Occipital lobe (tissue), 3 donors: ENCODE measurements at places on chromosomes 16 and 17.

DNA sequence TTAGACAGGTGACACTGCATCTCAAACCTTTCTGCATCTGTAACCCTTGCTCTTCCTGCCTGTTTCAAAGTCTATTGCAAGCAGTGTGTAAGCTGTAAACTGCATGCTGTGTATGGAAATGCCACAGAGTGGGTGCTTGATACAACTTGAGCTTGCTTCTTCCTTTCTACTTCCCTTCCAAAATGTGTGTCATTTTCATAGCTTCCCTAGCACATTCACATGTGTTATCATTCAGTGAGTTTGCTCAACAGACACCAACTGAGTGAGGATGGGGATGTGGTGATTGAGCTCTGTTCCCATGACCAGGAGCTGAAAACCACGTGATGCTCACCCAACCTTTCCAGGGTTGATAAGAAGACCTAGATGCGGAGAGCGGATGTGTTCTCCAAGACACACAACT is 111.1 kb downstream of the VAT1L start:
- DNase-seq: no peak

DNA sequence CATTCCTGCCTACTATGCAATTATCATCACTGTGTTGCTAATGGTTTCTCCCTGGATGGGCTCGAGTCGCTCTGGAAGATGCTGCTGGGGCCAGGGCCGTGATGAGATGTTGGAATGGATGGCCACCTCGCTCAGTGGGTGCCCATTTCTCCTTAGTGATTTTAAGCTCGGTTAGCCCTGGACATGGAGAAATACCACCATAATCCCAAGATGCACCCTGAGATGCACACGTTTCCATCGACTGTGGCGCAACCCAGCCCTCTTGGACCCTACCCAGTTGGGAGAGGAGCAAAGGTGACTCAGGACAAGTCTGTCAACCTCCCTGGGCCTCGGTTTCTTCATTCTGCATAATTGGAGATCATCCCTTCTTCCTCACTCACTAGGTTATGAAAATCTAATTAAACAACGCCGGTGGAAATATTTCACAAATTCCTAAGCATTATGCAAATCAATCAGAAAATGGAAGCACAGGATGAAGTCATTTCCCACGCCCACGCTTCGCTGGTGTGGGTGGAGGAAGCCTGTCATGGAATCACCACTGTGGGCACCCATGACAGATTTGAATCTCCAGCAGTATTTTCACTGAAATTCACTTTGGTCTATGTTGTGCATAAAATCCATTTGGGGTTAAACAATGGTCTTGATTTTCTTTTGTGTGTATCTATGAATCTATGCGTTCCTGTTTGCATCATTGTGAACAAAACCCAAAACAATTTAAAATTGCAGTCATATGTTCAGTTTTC is 195.2 kb downstream of the AXIN2 start:
- no peak for DNase-seq

GRCh38 chr16:57764341-57765159 is 29.0 kb downstream of the KATNB1 start:
- no peak for DNase-seq

DNA sequence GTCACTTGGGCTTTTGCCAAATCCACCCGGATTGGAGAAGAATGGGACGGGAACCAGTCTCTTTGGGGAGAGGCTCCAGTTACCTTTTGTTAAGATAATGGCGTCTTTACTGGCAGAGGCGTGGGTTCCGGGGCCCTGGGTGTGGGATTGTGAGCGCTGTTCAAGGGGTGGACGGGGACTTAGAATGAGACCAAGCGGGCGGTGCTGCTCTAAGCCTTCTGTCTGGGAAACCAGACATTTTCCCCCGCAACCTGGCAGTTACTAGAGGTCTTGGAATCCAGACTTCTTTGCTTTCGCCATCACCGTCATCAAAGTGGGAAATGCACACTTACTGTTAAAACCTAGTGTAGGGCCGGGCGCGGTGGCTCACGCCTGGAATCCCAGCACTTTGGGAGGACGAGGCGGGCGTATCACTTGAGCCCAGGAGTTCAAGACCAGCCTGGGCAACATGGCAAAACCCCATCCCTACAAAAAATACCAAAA is 706 bp downstream of the TEN1 start:
- DNase-seq: no peak

GRCh38 chr17:38915639-38915995 is 9.8 kb upstream of the LASP1NB start:
- no peak for DNase-seq

DNA sequence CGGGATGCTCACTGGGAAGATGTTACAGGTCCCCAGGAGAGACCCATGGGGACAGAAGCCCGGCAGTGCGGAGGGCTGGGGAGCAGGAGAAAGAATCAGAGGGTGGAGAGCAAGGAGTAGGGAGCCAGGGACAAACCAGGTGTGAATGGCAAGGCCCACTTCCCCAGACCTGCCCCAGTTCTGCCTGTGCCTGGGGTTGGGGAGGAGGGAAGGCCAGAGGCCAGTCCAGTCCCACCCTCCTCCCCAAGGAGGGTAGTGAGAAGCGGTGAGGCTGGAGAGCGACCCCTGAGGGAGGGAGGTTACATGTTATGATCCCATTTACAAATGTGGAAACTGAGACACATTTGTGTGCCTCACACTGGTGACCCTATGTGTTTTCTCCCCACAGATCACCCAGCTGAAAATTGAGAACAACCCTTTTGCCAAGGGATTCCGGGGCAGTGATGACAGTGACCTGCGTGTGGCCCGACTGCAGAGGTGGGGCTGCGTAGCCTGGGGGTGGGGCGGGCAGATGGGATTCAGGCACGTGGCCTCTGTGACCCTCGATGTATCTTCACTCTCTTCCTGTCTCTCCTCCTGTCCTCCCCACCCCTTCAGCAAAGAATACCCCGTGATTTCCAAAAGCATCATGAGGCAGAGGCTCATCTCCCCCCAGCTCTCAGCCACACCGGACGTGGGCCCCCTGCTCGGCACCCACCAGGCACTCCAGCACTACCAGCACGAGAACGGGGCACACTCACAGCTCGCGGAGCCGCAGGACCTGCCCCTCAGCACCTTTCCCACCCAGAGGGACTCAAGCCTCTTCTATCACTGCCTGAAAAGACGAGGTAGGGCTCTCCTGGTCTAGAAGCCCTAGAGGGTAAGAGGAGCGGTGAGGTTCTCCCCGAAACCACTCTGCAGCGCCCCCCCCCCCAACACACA is 27.5 kb downstream of the TBX4 start:
- no peak for DNase-seq

GRCh38 chr17:16197276-16197675 is 18.1 kb downstream of the NCOR1 start:
- DNase-seq: no peak

GRCh38 chr17:55666806-55667205 is 55.9 kb downstream of the TMEM100 start:
- no peak for DNase-seq

DNA sequence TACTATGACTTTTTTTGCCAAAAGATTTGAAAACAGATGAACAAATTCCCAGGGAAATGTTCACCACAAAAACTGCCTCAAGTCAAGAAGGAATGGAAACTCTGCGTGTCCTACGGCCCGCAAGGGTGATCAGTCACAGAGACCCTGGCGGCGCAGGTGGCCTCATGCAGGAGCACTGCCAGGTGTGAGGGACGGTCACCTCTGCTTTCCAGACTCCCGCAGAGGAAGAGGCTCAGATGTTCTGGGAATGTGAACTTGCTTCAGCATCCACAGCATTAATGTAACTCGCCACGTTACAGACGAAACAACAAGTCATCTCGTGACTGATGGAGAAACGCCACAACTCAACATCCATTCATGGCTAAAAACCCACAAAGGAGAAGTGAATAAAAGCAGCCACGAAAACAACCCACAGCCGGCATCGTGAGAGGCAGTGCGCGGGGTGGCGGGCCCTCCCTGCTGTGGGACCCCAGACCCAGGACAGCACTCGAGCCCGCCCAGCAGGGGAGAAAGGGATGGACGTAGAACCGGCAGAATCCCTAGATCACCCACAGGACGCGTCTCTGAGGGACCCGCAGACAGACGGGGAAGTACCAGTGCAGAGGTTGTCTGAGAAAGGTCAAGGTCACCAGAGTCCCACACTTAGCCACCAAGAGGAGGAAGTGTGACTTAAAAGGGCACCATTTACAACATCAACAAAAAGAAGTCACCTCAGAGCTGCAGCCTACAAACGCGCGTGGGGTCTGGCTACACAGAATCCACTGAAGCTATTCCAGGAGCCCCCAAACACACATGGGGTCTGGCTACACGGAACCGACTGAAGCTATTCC is 76.9 kb upstream of the GNG13 start:
- DNase-seq: no peak

DNA sequence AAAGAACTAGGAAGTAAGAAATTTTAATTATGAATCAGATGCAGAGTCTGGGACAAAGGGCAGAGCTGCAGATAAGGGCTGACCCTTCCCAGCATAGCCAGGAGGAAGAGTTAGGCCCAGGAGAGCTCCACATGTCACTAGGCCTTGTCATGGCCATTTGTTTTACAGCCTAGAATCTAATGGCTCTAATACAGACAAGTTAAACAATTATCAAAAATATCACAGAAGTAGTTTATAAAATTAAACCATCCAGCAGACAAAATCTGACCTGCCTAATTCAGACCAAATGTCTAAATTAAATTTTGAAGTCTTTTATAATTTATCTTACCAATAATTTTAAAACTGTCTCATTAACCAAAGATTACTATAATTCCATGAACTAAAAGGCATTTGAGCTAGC is 1369.5 kb downstream of the CDH11 start:
- DNase-seq: no peak

GRCh38 chr16:60636117-60636516 is 1400.1 kb downstream of the CDH8 start:
- no peak for DNase-seq
